ENCODE measurements at places on chromosomes 5 and 9.

- no peak overlapping the region for H3K4me3 ChIP-seq
- H3K27me3 ChIP-seq, result no peaks in the 10 kb centered on the region
- no peaks in the 10 kb centered on the region for H3K36me3 ChIP-seq
- no peak for DNase-seq
- H3K4me1 ChIP-seq, result no peaks in the 10 kb centered on the region
These were observed 35.2 kb downstream of the LMNB1 start for GRCh38 chr5:126812199-126812570.

- H3K36me3 ChIP-seq, result no peaks in the 10 kb centered on the region
- H3K4me1 ChIP-seq, result no peaks in the 10 kb centered on the region
- no peak overlapping the region for H3K4me3 ChIP-seq
- no peaks in the 10 kb centered on the region for H3K27me3 ChIP-seq
These were observed 21.8 kb upstream of the LMX1B start for GRCh38 chr9:126591922-126592321.

DNA sequence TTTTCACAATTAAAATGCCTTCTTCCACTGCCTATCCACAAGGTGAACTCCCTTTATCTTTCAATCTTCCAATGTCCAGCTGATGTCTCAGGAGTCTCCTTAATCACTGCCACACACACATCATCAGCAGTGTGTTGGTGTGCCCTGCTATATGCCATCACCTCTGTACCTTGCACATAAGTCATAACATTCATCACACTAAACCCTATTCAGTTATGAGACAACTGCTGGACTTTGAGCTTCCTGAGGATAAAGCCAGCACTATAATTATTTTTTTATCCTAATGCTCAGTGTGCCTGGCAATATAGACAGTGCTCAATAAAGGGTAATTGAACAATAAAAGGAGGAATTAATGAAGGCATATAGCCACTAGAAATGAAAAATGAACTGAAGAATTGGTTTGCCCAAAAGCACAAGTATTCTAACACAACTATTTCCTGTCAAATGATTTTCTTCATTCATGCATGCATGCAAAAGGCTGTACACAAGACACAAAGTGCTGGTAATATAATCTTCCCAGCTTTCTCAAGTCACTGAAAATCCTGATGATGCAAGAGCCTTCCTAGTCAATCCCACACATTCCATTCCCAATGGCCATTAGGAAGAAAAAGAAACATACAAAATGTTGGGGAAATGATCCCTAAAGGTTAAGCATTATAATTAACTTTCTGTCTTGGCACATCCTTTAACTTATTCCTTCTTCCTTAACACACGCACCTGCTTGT lies 32.4 kb downstream of the LPAR1 start:
- H3K4me3 ChIP-seq, result no peak overlapping the region
- H3K36me3 ChIP-seq, result no peaks in the 10 kb centered on the region
- no peaks in the 10 kb centered on the region for H3K27me3 ChIP-seq
- H3K4me1 ChIP-seq, result no peaks in the 10 kb centered on the region
- DNase-seq, result no peak

- no peak for DNase-seq
- H3K36me3 ChIP-seq, result no peaks in the 10 kb centered on the region
- no peaks in the 10 kb centered on the region for H3K4me1 ChIP-seq
- H3K27me3 ChIP-seq, result no peaks in the 10 kb centered on the region
- no peak overlapping the region for H3K27ac ChIP-seq
These were observed 1.3 kb downstream of the TNFSF15 start for GRCh38 chr9:114804505-114804904.

GRCh38 chr9:111965566-111966019 lies 69.0 kb downstream of the UGCG start:
- DNase-seq, result no peak
- no peaks in the 10 kb centered on the region for H3K4me1 ChIP-seq
- H3K27me3 ChIP-seq, result no peaks in the 10 kb centered on the region
- H3K4me3 ChIP-seq, result no peak overlapping the region

- H3K4me1 ChIP-seq, result no peaks in the 10 kb centered on the region
- H3K36me3 ChIP-seq, result no peaks in the 10 kb centered on the region
- no peak overlapping the region for H3K4me3 ChIP-seq
- H3K27me3 ChIP-seq, result no peaks in the 10 kb centered on the region
These were observed 51.8 kb downstream of the ADAMTS16 start for GRCh38 chr5:5191906-5192305.

- no peaks in the 10 kb centered on the region for H3K27me3 ChIP-seq
- no peaks in the 10 kb centered on the region for H3K4me1 ChIP-seq
- no peak for DNase-seq
- H3K27ac ChIP-seq, result peak overlapping the region; percentile 81
These were observed 1.1 kb downstream of the ARL15 start for GRCh38 chr5:54309276-54309675.

DNA sequence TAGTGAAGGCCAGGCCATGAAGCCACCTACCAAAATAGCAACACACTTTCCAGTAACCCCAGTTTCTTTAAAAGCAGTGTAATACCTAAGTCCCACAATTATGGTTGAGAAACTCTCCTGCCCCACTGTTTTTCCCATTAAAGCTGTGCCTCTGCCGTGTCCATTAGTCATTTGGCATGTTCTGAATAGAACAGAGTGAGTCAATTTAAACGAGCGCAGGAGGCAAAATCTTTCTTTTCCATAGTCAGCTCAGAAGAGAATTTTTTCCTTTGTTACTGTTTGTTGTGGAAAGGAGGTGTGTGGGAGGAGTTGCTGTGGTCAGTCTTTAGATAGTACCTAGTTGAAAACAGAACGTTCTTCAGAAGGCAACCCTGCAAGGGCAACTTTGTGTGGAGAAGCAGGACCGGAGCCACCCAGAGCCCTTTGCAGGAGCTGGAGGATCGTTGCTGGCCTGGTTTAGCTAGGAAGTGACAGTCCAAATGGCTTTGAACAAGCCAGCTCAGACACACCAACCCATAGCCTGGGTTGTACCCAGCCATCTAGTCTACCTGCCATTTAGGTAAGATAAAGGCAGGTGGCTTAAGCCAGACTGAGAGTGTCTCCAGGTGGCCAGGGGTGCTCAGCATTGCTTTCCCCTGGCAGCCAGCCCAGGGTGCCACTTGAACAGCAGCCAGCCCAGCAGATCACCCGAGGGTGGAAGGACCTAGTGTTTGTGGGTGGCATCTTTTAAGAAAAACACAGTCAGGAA lies 30.4 kb downstream of the GADD45G start:
- no peak for DNase-seq
- H3K36me3 ChIP-seq, result no peaks in the 10 kb centered on the region
- peak overlapping the region; percentile 47 for H3K27ac ChIP-seq
- H3K4me3 ChIP-seq, result no peak overlapping the region

- no peak for DNase-seq
- no peaks in the 10 kb centered on the region for H3K4me1 ChIP-seq
- no peak overlapping the region for H3K4me3 ChIP-seq
- no peaks in the 10 kb centered on the region for H3K27me3 ChIP-seq
These were observed 54.7 kb upstream of the TSLP start for GRCh38 chr5:111016801-111017200.

Data from tibial artery (tissue), 4 donors.